ENCODE measurements at places on chromosomes 2 and 18.
A peak's percentile ranks its signal among the peaks of the same experiment; 100 is the strongest.

- no peak for DNase-seq
Observed at GRCh38 chr2:223619486-223620129, 17.4 kb upstream of the SCG2 start.

DNA sequence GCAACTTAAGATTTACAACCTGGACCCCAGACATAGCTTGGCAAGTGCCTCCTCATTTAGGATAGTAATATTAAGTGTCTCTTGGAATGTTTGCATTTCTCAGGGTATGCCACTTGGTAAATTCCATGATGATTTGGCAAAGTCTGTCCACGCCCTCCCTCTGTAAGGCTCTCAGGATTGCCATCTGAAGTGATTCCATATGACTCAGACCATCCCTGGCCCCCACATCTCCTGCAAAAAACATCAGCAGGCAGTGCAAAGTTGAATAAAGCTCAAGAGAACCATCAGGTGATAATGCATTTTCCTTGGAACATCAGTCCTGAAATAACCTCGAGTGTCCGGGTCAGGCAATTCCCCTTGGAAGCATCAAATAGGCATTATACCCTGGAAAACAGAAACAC lies 27.1 kb upstream of the PIEZO2 start:
- no peak for DNase-seq

- no peak for DNase-seq
Observed at GRCh38 chr18:48203961-48204666, 205.1 kb downstream of the ZBTB7C start.

- no peak for DNase-seq
Observed at GRCh38 chr2:232321156-232321816, 57.3 kb upstream of the ALPP start.

GRCh38 chr2:236550701-236551465 lies 18.7 kb upstream of the ACKR3 start:
- no peak for DNase-seq

DNA sequence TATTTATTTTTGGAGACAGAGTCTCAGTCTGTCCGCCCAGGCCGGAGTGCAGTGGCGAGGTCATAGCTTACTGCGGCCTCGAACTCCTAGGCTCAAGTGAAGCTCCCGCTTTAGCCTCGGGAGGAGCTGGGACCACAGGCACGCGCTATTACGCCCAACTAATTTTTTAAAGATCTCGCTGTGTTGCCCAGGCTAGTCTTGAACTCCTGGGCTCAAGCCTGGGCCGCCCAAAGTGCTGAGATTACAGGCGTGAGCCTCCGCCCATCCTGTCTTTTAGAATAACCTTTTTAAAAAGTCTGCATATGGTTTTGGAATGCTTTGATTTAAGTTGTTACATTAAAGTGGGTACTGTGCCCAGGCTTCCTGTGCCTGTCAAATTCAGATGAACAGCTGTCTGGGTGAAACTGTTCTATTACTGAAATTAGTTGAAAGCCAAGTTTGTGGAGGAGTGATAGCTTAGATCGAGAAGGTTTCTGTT lies 944 bp downstream of the RAB3GAP1 start:
- DNase-seq: no peak

GRCh38 chr18:9612215-9612830 lies 2.0 kb downstream of the PPP4R1 start:
- peak; percentile 65 for DNase-seq

DNA sequence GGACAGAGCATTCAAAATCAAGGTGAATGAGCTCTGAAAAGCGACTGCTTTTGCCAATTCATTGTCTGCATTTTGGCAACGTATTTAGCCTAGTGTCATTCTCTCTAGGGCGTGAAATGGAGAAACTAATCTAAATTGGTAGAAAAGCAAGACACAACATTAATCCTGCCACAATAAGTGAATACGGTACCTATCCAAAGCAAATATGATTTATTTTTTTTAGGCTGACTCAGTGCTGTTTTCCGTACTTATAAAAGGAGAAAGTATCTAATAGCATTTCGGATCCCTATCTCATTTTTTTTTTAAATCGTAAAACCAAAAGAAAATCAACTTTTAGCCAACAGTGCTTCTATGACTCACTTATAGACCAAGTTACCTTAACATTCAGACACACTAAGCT lies 672.5 kb downstream of the LRP1B start:
- no peak for DNase-seq

DNA sequence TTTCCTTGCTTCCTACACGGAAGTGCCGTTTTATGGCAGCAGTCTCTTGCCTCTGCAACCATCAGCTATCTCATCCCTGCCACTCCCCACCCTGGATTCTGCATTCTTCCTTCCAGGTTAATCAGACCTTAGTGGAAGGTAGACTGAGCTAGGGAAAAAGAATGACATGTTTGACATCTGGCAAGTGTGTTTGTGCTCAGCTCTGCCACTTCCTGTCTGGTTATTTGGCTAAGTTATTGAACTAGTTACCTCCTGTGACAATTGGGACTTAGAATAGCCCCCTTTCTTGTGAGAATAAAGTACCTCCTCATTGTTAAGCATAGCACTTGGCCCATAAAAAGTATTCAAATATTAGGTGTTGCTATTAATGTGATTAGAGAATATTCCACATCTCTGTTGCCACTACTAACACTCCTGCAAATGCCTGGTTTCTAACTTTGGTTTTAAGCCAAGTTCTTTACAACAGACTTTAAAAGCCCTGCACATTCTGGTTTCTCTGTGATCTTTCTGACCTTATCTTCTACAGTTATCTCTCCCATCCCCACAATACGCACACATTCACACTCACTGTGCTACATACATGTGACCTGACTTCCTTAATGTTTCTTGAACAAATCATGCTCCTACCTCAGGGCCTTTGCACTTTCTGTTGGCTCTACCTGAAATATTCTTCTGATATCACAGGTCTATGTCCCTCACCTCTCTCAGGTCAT lies 10.8 kb upstream of the MAPRE2 start:
- no peak for DNase-seq

- DNase-seq: no peak
Observed at GRCh38 chr2:154386186-154386585, 312.3 kb upstream of the KCNJ3 start.

DNA sequence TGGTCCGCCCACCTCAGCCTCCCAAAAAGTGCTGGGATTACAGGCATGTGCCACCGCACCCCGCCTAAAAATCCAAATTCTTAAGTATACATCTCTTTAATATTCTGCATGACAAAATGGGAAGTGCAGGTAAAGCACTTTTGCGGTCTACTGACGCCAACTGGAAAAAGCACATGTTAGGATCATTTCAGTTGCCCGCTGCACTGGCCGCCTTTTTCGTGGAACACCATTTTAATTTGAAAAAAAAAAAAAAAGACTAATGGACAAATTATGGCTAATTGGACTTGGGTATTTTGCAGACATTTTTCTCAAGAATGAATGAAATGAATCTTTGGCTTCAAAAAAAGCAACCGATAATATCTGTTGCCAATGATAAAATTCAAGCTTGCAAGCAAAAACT lies 129.3 kb upstream of the GPC1 start:
- DNase-seq: no peak

DNA sequence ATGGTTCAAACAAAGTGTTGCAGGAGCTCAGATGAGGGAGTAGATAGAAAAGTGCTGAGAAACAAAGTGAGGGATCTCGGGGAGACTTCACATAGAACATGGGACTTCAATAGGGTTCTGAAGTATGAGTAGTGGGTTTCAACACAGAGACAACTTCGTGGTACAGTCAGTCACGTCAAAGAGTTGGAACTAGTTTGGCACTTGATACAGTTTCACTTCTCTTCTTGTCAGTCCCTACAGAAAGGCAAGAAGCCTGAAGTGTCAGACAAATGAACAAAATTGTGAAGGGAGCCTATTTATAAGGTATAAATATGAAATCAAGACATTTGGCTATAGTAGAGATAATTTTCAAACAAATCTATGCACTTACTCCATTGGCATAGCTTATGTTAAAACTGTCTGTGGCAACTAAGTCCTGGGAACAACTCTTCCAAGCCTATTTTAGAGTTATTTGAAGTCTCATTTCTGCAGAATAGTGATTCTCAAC lies 338.0 kb downstream of the TDRD15 start:
- DNase-seq: no peak

- no peak for DNase-seq
Observed at GRCh38 chr18:55355223-55355622, 232.8 kb downstream of the TCF4 start.

GRCh38 chr18:9855681-9856080 lies 30.1 kb upstream of the TXNDC2 start:
- DNase-seq: no peak

GRCh38 chr2:217857624-217858506 lies 144.9 kb downstream of the TNS1 start:
- no peak for DNase-seq

- no peak for DNase-seq
Observed at GRCh38 chr2:117942551-117942950, 71.3 kb downstream of the CCDC93 start.

DNA sequence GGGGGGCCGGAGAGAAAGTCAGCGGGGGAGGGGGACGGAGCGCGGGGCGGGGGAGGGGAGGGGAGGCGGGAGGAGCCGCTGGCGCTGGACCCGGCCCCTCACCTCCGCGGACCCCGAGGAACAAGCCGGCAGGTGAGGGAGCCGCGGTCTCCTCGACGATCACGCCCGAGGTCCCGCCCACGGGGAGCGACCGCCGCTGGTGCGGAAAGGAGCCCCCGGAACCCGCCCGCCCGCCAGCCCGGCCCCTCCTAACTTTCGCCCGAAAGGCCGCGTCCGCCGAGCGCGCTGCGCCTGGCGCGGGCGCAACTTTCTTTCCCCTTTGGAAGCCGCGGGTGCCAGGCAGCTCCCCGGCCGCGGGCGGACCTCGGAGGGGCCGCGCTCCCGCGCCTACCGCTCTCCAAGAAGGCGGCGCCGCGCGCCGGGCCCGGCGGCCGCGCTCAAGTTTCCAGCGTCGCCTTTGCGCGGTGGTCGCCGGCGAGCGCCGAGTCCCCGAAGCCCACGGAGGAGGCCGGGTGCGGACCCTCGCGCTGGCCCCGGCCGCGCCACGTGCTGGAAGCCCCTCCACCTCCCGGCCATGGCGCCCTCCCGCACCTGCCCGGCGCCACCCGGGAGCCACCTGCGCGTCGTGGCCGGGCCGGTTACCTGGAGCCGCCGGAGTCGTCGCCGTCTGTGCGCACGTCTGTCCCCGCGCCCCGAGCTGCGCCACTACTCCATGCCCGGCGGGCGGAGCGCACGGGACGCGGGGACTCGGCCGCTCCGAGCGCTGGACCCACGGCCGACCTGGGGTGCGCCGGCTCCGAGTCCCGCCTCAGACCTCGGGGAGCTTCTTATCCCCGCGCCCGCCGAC lies at the start of gene ALKAL2:
TSS of gene ALKAL2 (minus strand) at position 181 of the 847 bp plus-strand sequence. CDS start 256 bp downstream, outside the sequence.
- no peak for DNase-seq

GRCh38 chr2:58110765-58111164 lies 64.2 kb downstream of the VRK2 start:
- no peak for DNase-seq

DNA sequence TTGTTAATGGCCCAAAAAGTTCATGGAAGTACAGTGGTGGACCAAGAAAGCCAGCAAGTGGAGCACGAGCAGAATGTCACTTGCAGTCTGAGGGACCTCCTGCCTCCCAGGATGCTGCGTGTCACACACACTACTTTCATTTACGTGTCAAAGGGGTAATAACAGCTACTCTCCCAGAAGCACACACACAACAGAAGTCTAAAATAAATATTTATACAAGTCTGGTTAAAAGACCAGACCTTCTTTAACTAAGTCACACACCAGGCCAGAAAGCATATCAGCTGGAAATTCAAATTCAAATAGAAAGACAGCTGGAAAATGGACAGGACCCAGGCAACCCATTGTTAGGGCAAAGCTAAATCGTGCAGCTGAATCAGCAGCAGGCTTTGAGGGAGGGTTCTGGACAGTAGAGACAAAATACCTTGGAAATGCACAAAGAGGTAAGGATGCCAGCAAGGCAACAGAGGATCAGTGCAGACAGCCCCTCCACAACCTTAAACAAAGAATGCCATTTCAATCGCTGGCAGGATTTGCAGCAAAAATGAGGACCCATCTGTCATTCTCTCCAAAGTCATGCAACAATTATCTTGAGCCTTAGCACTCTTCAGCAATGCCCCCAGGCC lies 160.5 kb downstream of the TMEM163 start:
- peak; percentile 86 for DNase-seq

- DNase-seq: no peak
Observed at GRCh38 chr2:212173756-212174510, 364.7 kb downstream of the ERBB4 start.

All from NCI-H748 treated with DMSO at 0.1 percent for 48 hours (cell line).